ENCODE measurements at places on chromosomes 5 and 9.

GRCh38 chr5:27568811-27569210 lies 530.4 kb upstream of the CDH9 start:
- no peak for DNase-seq

GRCh38 chr9:115364991-115365390 lies 247.0 kb upstream of the TNC start:
- no peak for DNase-seq

- DNase-seq, result no peak
Measured at GRCh38 chr5:88924330-88924657, 41.3 kb upstream of the MEF2C start.

GRCh38 chr9:78032730-78033457 lies 1.3 kb upstream of the GNAQ start:
- no peak for DNase-seq

GRCh38 chr5:147759441-147759840 lies 23.1 kb downstream of the JAKMIP2 start:
- DNase-seq, result no peak

- no peak for DNase-seq
Measured at GRCh38 chr9:123678038-123678877, 251.7 kb downstream of the DENND1A start.

DNA sequence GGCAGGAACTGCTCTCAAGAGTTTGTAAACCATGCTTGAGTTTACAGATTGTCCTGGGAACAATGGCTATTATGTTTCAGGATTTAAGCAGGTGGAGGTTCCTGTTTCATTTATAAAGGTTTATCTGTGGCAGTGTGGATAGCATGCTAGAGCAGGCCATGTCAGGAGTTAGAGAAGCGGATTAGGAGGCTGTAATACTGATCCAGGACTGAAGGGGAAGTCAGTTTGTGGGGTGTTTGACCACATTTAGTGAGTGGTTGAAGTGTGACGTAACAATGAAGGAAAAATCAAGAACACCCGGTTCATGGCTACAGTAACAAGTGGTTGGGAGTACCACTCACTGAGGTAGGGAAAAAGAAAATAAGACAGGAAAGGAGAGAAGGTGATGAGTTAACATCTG lies 299.0 kb downstream of the TLR4 start:
- no peak for DNase-seq
